ENCODE measurements at places on chromosomes 13 and 19. TPM values are rescaled to one million over a fixed set of nuclear protein-coding genes. Genes with fewer than 3 reads are reported as not detected.

C19orf81 gene
- not detected for total RNA-seq

ADGRE1 gene
- not detected for total RNA-seq

NRTN gene
- 0.85 TPM for total RNA-seq

ZNF726 gene
- not detected for total RNA-seq

CCL25 gene
- not detected for total RNA-seq

LINGO3 gene
- total RNA-seq = not detected

IGFL1 gene
- total RNA-seq = not detected

ZNF541 gene
- total RNA-seq = not detected

EBI3 gene
- total RNA-seq = not detected
